EH (cell line): ENCODE measurements at places on chromosomes 4 and X.
A peak's percentile ranks its signal among the peaks of the same experiment; 100 is the strongest.

GRCh38 chr4:102883278-102883677 is 14.5 kb downstream of the CISD2 start:
- DNase-seq, result no peak

DNA sequence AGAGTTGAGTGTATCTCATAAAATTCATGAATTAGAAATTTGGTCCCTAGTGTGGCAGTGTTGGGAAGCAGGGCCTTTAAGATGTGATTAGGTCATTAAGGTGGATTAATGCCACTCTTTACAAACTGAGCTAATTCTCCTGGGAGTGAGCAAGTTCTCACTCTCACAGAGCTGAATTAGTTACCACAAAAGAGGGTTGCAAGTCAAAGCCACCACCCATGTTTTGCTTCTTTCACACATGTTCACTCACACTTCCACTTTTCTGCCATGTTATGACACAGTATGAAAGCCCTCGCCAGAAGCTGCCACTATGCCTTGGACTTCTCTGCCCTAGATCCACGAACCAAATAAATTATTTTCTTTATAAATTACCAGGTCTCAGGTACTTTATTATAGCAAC is 332.1 kb downstream of the ARAP2 start:
- DNase-seq, result no peak

DNA sequence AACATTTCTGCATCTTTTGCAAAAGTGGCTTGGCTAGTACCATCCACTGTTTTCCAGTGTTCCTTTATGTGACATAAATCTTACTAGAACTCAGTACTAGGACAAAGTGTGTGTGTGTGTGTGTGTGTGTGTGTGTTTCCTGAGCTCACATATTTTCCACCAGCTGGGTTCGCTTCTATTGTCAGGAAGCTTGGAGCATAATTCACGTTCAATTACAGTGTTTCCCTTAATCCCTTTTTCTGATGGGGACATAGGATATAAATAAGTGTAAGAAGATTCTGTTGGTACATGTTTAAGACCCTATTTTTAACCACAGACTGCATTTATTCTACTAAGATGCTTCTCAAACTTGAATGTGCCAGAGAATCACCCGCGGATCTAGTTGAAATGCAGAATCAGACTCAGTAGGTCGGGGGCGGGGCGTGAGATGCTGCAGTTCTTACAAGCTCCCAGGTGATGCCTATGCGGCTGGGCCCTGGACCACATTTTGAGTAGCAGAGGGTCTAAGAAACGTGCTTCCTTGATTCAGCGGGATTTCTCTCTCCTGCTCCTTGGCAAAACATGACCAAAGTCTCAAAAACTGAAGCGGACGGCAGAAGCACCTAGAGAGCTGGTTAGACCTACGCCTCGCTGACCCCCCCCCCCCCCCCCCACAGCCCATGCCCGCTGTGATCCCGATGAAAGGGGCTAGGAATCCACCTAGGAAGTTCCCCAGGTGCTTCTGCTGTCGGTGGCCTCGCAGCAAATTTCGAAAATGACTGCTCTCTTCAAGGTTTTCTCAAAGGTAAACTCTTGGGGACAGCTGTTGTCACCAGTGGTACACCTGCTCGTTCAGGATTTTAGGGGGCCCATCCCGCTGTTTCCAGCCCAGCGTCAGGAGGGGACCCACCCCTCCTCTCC is 797 bp downstream of the CD99L2 start:
- peak; percentile 23 for DNase-seq

GRCh38 chrX:147559191-147559590 is 352.5 kb upstream of the FMR1 start:
- DNase-seq, result no peak

GRCh38 chr4:142728233-142728632 is 117.9 kb downstream of the INPP4B start:
- peak; percentile 5 for DNase-seq

GRCh38 chr4:163382178-163382869 is 38.6 kb downstream of the NPY5R start:
- no peak for DNase-seq

DNA sequence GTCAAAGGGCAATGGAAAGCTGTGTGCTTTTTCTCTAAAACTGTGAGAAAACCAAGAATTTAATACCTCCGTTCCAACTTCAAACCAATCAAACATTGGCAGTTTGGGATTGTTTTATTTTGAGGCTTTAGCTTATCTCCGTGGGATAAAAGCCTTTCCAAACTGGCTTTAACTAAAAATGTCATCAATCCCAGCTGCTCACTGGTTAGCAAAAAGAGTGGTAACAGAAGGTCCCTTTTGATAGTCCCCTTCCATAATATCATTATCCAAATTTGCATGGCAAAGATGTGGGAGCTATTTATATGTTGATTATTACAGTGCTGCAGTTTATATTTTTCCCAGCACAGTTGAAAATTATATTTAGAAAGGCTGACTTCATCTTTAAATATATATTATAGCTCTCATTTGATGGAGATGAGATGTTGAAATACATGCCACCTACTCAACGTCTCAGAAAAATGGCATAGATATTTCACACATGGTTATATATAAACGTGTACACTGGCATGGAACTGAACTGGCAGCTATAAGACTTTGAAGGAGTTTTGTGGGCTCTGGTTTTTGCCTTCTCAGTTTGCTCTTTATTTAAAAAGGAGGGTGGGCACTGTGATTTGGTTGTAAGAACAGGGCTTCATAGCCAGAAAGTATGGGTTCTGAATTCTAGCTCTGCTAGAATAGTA is 707.1 kb upstream of the SLIT2 start:
- no peak for DNase-seq

- no peak for DNase-seq
Observed at GRCh38 chrX:28581522-28581921, 5.7 kb upstream of the IL1RAPL1 start.

DNA sequence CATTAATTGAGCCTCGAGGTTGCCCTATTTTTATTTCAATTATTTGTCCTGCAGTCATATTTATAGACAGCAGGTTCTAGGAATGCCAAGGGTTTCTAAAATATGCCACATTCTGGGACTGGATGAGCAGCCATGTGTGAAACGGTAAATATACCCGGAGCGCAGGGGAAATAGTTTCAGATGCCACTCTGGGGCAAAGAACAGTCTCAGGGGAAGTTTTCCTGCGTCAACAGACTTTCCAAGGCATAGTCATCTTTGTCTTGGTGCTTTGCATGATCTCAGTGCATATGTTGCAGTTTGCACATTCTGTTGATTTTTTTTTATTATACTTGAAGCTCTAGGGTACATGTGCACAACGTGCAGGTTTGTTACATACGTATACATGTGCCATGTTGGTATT is 71.0 kb downstream of the GPAT3 start:
- DNase-seq, result no peak

DNA sequence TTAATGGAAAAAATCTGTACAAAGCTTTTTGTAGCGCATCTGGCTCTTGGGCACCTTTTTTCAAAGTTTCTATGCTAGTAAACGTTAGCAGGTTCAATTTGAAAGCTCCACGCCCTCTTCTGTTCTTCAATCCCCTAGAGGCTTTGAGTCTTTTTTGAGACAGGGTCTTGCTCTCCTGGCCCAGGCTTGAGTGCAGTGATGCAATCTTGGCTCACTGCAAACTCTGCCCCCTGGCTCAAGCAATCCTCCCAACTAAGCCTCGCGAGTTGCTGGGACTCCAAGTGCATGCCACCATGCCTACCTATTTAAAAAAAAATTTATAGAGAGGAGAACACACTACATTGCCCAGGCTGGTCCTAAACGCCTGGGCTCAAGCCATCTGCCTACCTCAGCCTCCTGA is 9.2 kb downstream of the RXFP1 start:
- no peak for DNase-seq

GRCh38 chrX:2463973-2464676 is 36.7 kb downstream of the DHRSX start:
- DNase-seq, result no peak

- DNase-seq, result peak; percentile 90
Observed at GRCh38 chrX:15737959-15738902, at the start of gene CA5B. CA5B (plus strand) TSS chrX:15738270; CDS start chrX:15750024, 11,754 bp downstream.

DNA sequence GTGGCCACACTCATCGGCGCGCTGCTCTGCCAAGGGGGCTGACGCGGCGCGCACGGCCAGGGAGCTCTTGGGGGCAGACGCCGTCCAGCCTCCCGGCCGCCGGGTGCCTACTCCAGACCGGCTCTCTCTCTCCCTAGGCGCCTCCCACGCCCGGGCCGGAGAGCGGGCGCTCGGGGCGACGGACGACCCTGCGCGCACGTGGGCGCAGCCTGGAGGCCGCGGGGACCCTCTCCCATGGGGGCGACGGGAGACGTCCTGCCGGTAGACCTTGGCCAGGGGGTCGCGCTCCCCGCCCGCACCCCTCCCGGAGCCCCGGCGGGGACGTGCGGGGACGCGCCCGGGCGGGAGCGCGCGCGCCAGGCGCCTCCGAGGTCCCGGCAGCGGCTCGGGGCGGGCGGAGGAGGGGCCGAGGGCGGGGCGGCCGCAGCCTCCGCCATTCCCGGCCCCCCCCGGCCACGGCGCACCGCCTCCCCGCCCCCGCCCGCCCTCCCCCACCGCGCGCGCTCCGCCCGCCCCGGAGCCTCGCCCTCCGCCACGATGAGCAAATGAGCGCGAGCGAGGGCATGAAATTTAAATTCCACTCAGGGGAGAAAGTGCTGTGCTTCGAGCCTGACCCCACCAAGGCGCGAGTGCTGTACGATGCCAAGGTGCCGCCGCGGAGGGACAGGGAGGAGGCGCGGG is at the start of gene MSL3:
Gene MSL3 (plus strand): TSS at position 519 of the 681 bp plus-strand sequence. CDS start 27 bp downstream, at position 546.
- DNase-seq, result peak; percentile 73

- no peak for DNase-seq
Observed at GRCh38 chr4:5589495-5589894, 118.9 kb downstream of the EVC2 start.

GRCh38 chr4:26860922-26861433 is 337 bp downstream of the STIM2 start:
- DNase-seq, result peak; percentile 70

DNA sequence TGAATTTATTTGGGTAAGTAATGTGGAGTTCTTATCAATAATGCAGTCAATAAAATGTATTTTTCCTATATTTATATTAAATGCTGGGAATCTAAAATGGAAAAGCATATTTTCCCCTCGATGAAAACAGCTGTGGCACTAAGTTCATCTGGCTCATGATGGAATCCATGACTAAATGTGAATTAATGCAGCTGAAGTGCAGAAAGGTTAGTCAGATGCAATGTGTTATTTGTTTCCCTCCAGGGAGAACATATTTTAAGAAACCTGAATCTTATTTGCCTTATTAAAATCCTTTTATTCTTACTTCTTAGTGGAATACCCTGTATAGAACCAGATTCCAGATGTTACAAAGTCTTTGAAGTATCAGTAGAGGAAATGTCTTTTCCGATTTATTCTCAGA is 247.9 kb downstream of the ARHGAP24 start:
- peak; percentile 54 for DNase-seq
